Fibroblast of villous mesenchyme (primary cell): ENCODE measurements at places on chromosomes 12 and 14.

DNA sequence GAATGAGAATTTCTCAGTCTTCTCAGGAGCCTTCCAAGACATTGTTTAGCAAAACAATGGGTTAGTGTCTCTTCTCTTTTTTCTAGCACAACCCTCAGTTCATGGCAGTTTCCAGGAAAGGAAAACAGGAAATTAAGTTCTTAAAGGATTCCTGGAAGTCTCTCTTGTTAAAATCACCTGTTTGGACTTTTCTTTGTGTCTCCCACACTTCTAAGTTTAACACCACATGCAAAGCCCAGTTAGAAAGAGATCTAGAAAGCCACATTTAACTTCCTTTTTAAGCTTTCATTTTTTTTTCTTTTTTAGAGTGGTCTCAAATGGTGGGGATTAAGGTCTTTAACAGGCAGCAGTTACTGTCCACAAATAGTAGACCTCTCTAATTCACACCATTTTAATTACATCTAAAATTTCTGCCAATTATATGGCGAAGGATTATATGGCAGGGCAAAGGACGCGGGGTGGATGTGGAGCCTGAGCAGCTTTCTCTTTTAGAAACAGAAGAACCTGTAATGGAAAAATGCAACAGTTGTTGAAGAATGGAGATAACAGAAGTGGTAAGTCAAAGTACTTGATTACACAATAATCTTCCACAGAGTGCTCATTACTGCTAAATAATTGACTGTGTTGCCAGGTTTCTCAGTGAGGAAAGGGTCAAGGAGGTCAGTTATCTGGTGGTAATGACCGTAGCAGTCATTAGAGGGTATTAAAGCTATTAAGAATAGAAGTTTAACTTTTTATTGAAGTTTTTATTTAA lies 298.6 kb downstream of the AKAP6 start:
- DNase-seq: no peak

GRCh38 chr12:108884116-108885012 lies 4.5 kb downstream of the DAO start:
- peak; percentile 25 for DNase-seq

DNA sequence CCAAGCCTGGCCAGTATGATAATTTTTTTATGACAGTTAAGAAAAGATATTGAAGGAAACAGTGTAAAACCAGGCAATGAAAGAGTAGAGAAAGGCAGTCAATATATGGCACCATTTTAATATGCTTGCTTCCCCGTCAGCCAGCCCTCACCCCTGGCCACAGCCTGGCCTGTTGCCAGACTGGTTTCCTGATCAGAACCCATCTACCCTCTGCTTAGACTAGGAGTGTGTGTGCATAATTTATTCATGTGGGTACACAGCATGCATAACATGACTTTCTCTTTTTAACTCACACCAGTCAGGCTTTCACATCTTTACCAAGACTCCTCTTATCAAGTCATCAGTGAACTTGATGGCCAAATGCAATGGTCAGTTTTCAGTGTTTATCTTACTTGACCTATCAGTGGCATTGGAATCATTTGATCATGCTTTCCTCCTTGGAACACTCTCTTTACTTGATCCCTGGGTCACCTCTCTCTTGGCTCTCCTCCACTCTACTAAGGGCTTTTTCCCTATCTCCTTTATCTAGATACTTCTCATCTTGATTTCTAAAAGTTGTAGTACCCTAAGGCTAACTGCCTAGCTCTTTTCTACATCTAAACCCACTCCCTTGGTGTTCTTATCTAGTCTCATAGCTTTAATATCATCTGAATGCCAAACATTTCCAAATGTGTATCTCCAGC lies 10.0 kb upstream of the GPR19 start:
- DNase-seq: no peak

- DNase-seq: peak; percentile 25
Observed at GRCh38 chr12:94616203-94616729, 34.1 kb downstream of the TMCC3 start.

GRCh38 chr12:116532986-116533342 lies 26.2 kb upstream of the MAP1LC3B2 start:
- no peak for DNase-seq

DNA sequence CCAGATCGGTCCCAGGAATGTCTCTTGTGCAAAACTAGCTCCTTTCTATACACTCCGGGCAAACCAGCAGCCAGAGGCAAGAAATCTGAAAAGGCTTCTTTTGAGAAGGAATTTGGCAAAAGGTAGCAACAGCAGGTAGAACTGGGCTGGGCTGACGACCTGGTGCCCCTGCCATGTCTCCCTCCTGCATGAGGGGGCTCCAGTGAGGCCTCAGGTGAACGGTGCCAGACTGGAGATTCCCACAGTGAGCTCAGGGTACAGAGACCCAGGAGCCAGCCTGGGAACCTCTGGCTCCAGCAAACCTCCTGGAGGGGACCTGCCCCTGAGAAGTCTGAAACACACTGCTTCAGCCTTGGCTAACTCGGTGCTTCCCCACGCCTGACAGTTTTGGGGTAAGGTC lies 10.8 kb downstream of the ITPK1 start:
- no peak for DNase-seq

- DNase-seq: no peak
Observed at GRCh38 chr12:11713202-11713601, 63.7 kb downstream of the ETV6 start.

- peak; percentile 96 for DNase-seq
Observed at GRCh38 chr12:19273482-19274330, 144.2 kb downstream of the PLEKHA5 start.

DNA sequence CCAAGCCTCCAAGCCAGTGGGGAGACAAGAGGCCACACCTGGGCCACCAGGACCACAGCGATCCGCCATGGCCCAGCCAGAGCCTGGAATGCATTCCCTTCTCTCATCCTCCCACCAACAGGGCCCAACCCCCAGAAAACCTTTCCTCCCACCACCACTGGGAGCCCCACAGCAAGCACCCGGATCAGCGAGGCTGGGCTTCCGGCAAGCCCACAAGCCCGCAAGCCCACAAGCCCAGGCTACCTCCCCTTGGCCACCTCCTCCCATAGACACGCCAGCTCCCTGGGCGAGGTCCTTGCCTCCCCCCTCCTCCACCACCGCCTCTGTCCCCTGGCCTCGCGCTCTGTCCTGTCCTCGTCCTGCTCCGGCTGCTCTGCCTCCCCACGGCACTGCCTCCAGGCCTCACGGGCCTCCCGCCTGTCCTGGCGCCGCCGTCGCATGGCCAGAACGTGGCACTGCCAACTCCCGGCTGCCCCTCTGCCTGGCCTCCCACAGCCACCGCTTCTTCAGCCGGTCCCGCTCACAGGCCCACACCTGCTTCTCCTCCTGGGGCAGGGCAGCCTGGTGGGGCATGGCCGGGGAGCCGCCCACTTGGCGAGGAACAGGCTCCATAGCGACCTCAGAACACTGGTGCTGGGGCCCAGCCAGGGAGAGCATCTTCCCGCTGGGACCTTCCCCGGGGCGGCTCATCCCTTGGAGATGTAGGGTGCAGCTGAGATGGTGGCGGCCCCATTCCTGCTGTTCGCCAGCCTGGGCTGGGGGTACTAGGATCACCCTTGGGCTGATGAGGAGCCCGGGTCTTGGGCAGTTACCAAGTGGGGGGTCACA lies 5.6 kb downstream of the CDK2AP1 start:
- DNase-seq: no peak

DNA sequence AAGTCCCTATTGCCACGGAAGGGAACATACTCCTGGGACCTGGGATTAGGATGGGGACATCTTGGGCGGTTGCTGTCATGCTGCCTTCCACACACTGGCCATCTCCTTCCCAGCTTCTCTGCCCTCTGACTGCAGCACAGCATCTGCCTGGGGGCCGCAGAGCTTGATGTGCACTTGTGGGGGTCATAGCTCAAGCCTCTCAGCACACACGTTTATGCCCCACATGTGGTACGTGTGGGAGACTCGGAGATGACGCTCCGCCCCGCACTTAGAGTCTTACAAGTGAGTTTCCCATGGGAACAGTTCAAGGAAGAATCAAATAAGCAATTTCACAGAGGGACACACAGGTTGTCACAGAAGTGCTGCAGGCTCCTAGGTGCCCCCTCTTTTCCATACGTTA lies 8.6 kb downstream of the ACADS start:
- no peak for DNase-seq

- DNase-seq: no peak
Observed at GRCh38 chr12:122031342-122032216, 9.9 kb downstream of the BCL7A start.

DNA sequence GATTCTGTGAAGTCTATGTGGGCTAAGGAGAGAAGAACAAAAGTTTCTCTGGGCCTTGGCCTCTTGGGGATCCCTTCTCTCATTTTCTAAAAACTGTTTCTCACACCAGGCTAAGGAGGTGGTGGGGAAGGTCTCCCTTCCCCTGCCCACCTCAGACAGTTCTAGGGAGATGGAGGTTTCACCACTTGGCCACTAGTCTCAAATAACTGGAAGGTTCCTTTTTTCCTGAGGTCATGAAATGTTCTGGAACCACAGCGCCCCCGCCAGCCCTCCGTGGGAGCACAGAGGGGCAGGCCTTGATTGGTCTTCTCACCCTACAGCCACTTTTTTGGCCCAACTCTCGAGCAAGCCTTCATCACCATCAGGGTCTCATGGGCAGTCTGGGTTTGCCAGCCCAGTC lies 12.6 kb downstream of the C12orf43 start:
- no peak for DNase-seq

DNA sequence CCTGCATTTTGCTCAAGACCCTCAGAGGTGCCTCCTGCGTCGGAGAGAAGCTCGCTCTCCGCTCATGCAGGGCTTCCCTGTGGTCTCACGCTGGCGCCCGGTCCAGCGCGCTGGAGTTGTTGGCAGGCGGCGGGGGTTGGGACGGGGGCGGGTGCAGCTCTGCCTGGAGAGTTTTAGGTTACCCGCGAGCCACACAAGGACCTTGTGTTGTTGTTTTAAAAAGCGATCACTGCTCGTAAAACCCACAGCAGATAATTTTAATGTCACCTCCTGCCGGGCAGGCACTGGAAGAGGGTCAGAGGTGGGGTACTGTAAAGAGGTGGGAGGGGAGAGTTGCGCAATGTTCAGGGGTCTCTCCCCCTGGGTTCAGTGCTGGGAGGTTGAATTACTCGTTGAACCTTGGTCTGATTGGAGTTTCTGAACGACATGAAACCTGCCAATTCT lies 850 bp downstream of the SMOC1 start:
- DNase-seq: no peak

DNA sequence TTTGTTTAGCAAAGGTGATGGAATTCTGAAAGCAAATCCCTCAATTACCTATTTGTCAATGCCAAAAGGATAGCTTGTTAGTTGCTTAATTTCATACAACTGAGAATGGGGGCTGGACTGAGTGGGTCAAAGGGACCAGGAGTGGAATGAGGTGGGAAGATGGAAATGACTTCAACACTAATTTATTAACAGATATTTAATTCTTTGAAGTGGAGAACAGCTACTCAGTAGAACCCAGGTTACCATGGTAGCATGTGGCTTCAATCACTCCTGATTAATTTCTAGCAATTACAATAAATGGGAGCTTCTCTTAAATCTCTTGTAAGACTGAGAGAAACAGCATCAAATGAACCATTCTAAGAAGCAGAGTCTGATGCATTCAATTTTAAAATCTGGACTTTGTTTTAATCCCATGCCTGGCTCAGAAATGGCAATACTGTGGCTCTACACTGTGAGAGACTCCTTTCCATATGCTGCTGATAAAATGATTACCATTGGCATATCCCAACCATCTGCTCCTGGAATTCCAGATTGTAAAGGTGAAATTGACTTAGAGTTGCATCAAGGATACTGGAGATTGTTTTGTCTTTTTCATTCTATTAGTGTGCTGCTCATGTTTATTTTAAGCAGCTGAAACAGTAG lies 607.8 kb downstream of the SNAPC1 start:
- DNase-seq: no peak

DNA sequence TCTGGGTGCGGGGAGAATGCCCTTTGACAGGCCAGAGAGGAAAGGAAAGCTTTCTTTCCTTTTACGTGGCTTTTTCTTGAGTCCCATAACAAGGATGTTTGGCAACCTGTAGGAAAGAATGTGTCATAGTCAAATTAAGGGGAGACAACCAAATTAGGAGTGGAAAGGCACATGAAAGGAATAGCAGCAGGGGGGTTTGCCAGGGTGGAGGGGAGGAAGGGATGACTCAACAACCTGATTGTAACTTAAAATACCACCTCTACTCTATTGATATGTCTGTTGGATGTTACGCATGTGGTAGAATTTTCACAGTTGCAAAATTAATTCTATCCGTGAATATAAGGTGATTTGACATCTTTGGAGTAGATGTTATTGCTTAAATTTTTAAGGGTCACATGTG lies 28.5 kb upstream of the MYBPC1 start:
- no peak for DNase-seq

DNA sequence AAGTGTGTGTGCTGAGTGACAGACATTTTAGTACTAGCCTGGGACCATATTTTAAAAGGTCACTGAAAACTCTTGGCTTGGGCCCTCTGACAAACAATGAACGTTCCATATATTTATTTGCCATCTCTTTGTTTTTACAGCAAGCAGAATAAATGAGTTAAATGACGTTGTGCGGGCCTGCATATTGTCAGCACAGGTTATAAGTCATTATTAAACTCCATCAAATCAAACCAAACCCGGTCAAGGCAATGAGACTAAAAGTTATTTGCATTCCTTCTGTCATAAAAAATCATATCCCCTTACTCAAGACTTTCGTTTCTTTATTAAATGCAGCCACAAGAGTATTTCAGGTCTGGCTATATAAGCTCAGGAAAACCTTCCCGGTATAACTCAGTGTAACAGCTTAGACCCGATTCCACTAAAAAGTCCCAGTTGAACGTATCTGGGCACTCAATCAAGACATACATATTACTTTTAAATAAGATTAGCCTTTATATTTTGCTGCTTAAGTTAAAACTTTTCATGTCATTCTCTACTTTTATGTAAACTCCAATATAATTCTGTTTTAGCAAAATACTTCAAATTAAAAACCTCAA lies 84.9 kb downstream of the DICER1 start:
- no peak for DNase-seq

- DNase-seq: no peak
Observed at GRCh38 chr12:26941215-26941594, 2.9 kb downstream of the FGFR1OP2 start.

DNA sequence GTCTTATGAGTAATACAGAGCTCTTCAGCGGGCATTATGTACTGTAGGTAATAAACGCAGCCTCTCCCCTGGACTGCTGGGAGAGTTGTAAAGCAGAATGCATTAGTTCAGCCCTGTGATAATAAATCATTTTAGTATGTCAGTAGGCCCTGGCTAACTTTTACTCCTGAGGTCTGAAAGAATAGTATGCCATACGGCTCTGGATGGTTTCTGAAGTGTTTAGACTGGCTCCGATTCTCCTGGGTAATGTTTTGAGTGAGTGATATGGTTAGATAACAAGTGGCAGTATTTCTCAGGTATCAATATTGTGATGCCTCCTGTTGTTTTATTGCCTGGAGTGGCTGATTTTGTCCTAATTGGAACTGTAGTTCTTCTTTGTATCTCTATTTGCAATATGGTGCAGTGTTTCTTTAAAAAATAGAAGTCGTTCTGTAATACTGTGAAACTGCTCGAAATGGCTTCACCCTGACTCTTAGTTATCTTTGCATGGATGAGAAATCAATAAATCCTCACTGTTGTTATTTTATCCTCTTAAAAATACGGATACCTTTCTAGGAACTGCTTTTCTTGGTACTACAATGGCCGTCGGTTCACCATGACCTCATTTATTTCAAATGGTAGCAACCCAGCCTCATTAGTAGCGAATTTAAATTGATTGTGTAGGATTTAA lies 100.2 kb downstream of the PDZRN4 start:
- DNase-seq: no peak
